Panc1 (cell line): ENCODE measurements at places on chromosomes 6 and 20. TPM values are rescaled to one million over a fixed set of nuclear protein-coding genes. Genes with fewer than 3 reads are reported as not detected.

The FGD2 gene
- total RNA-seq = 0.10 TPM

The MDN1 gene
- total RNA-seq = 47.8 TPM

The CRIP3 gene
- total RNA-seq = 0.64 TPM

DNA sequence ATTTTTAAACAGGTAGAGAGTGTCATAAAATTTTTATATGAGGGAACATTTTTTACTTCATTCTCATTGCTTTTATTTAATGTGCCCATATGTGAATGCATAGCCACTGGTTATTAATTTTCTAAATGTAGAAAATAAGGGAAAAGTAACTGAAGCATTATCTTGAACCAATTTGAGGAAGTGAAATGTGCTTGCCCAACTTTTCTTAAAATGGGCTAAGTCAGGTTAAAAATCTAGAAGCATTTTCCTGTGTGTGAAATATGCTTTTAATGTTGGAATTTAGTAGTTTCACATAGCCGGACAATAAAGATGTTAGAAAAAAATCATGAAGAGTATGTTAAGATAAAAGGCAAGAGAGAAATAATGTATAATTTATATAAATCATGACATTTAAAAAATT lies 3.8 kb downstream of the SEC23B start:
- H3K27me3 ChIP-seq = no peaks in the 10 kb centered on the region
- no peak overlapping the region for H3K27ac ChIP-seq
- H3K36me3 ChIP-seq = peaks cover 24% of the 10 kb centered on the region
- DNase-seq = no peak

DNA sequence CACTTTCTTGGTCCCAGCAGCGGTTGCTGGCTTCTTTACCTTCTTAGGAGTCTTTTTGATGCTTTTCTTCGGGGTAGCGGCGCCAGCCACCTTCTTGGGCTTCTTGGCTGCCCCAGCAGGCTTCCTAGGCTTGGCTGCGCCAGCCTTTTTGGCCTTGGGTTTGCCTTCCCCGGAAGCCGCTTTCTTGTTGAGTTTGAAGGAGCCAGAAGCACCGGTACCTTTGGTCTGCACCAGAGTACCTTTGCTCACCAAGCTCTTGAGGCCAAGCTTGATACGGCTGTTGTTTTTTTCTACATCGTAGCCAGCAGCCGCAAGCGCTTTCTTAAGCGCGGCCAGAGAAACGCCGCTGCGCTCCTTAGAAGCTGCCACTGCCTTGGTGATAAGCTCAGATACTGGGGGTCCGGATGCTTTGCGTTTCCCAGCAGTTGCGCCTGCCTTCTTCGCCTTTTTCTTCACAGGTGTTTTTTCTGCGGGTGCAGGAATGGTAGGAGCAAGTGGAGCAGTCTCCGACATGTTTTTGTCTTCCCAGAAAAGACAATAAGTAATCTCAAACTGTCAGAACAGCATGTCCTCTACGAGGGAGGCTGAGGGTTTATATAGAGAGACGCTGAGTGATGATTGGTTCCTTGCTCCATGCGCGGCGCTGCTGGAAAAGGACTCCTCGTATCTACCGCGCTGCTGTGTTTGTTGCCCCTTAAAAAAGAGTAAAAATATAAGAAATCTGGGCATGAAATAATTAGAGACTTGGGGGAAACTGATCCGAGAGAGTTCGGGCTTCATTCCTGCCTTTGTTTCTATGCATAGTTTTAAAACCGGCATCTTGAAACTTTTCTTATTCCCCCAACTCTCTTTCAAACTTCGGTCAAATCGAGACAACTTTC lies 130.3 kb upstream of the BTN3A2 start:
- no peak for DNase-seq
- peaks cover 25% of the 10 kb centered on the region for H3K4me1 ChIP-seq
- no peaks in the 10 kb centered on the region for H3K27me3 ChIP-seq
- H3K27ac ChIP-seq = peak overlapping the region; percentile 99

DNA sequence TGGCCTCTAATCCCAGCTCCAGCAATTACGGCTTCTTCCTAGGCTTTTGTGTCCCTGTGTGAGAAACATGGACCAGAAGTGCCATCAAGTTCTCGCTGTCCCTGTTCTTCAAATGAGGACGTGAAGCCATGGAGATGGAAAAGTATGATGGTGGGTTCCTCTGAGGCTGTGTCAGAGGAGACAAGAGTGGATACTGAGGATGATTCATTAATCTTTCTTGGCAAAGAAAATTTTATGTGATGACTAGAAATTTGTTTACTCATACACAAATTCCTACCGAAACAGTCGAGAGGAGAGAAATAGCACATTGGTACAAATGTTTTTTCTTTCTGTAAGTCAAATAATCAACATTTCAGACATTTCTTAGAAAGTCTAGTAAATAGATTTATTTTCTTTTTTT lies 35.0 kb upstream of the PNRC1 start:
- H3K4me1 ChIP-seq = no peaks in the 10 kb centered on the region
- no peaks in the 10 kb centered on the region for H3K27me3 ChIP-seq
- H3K36me3 ChIP-seq = no peaks in the 10 kb centered on the region
- no peak overlapping the region for H3K27ac ChIP-seq
- no peak for DNase-seq
- no peak overlapping the region for H3K4me3 ChIP-seq

- H3K4me3 ChIP-seq = no peak overlapping the region
- no peaks in the 10 kb centered on the region for H3K4me1 ChIP-seq
- H3K27me3 ChIP-seq = no peaks in the 10 kb centered on the region
- H3K36me3 ChIP-seq = no peaks in the 10 kb centered on the region
Observed at GRCh38 chr6:66555082-66555481, 848.1 kb upstream of the EYS start.

GRCh38 chr6:124536157-124536841 lies 425.9 kb upstream of the RNF217 start:
- peaks cover 35% of the 10 kb centered on the region for H3K4me1 ChIP-seq
- no peak for DNase-seq
- no peaks in the 10 kb centered on the region for H3K36me3 ChIP-seq
- H3K27me3 ChIP-seq = no peaks in the 10 kb centered on the region
- H3K4me3 ChIP-seq = peak overlapping the region; percentile 40

DNA sequence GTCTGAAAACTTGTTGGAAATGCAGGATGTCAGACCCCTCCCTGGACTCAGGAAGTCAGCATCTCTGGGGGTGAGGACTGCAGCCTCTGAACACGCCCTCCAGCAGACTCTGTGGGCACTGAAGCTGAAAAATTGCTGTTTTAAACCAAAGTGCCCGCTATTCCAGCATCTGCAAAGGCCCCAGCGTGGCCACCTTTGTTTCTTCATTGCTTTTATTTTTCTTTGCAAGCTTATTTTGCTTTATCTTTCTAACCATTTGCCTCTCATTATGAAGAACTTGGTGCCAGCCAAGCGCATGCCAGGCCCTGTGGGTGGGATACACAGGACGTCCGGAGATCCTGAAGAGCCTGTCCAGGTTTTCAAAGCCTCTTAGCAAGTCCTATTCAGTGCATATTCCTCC lies 203.9 kb upstream of the CST7 start:
- no peaks in the 10 kb centered on the region for H3K27me3 ChIP-seq
- H3K27ac ChIP-seq = no peak overlapping the region
- H3K4me1 ChIP-seq = no peaks in the 10 kb centered on the region
- H3K4me3 ChIP-seq = no peak overlapping the region
- DNase-seq = no peak

DNA sequence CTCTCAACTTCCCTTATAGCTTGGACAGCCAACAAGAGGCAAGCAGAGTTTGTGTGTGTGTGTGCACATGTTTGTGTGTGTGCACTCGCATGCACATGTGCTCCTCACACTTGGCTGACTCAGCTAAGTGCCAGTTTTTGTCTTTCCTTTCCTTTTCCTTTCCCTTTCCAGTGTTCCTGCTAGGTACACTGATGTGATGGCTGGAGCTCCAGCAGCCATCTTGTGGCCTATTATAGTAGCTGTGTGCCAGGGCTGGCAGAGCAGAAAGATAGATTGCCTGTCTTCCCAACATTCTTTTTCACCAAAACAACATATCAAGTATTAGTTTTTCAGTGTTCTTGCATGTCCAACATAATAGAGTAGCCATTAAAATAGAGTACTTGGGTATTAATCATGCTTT lies 79.5 kb downstream of the AK9 start:
- no peak overlapping the region for H3K27ac ChIP-seq
- H3K4me3 ChIP-seq = no peak overlapping the region
- no peaks in the 10 kb centered on the region; the same call in 1 of the 2 replicates for H3K27me3 ChIP-seq
- no peaks in the 10 kb centered on the region for H3K4me1 ChIP-seq
- no peak for DNase-seq
- no peaks in the 10 kb centered on the region for H3K36me3 ChIP-seq
